K562 (cell line): ENCODE measurements at places on chromosomes 12 and 14. TPM values are rescaled to one million over a fixed set of nuclear protein-coding genes. Genes with fewer than 3 reads are reported as not detected.

Gene KERA
- not detected in 2 replicates for polyA plus RNA-seq

Gene IL22
- not detected in 2 replicates for polyA plus RNA-seq

GRCh38 chr14:22337938-22338337 lies 251.1 kb downstream of the DAD1 start:
- no peaks in the 10 kb centered on the region for H3K27me3 ChIP-seq
- no peak overlapping the region for H3K4me3 ChIP-seq
- no peaks in the 10 kb centered on the region for H3K36me3 ChIP-seq
- DNase-seq = peak; percentile 67

DNA sequence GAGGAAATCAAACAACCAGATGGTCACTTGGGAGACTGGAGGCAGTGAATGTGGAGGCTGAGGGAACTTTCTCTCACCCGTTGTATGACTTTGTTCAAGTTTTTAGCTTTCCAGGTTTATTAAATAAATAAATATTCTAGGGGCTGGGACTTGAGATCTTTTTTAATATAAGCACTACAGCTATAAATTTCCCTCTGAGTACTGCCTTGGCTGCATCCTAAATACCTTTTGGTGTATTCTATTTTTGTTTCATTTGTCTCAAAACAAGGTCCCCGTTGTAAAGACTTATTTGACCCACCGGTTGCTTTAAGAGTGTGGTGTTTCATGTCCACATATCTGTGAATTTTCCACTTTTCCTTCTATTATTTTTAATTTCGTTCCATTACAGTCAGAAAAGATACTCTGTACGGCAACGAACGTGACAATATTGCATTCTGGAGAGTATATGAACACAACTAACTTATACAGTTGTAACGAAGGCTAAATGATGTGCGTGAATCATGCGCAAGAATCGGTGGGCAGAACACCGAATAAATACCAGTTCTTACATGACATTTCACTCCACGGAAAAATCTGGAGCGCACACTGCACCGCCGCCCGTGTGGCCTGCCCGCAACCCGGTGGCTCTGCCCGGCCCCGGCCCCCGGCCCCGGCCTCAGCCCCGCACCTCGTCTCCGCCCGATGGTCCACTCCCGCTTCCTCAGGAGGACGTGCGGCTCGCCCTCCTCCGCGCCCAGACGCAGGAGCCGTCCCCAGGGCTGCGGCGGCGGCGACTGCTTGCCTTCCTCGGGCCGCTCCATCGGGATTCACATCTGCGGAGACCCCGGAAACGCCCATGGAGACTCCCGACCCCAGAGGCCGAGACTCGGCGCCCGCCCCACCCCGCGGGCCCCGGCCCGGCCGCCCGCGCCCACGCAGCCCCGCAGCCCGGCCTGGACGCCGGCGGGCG lies 602 bp downstream of the CHFR start:
- H3K27me3 ChIP-seq = no peaks in the 10 kb centered on the region
- peak; percentile 40 for DNase-seq
- peaks cover 7% of the 10 kb centered on the region; the same call in 1 of the 3 replicates for H3K4me1 ChIP-seq
- peak overlapping the region; percentile 49; the same call in 2 of the 3 replicates for H3K27ac ChIP-seq
- H3K4me3 ChIP-seq = peak overlapping the region; percentile 92

GRCh38 chr12:108594-108993 lies 42.0 kb downstream of the IQSEC3 start:
- H3K36me3 ChIP-seq = no peaks in the 10 kb centered on the region
- DNase-seq = no peak
- H3K27ac ChIP-seq = no peak overlapping the region
- no peak overlapping the region for H3K4me3 ChIP-seq
